ENCODE measurements at places on chromosomes 5 and 9.

- no peak for DNase-seq
These were observed 128.0 kb upstream of the MSX2 start for GRCh38 chr5:174596429-174596828.

- DNase-seq: peak; percentile 25
These were observed at the start of gene CDO1 for GRCh38 chr5:115816226-115817081. CDO1 (minus strand) TSS chr5:115816659; CDS start chr5:115816397, 262 bp downstream.

GRCh38 chr9:137150617-137151457, 11.9 kb downstream of the GRIN1 start:
- DNase-seq: peak; percentile 42

DNA sequence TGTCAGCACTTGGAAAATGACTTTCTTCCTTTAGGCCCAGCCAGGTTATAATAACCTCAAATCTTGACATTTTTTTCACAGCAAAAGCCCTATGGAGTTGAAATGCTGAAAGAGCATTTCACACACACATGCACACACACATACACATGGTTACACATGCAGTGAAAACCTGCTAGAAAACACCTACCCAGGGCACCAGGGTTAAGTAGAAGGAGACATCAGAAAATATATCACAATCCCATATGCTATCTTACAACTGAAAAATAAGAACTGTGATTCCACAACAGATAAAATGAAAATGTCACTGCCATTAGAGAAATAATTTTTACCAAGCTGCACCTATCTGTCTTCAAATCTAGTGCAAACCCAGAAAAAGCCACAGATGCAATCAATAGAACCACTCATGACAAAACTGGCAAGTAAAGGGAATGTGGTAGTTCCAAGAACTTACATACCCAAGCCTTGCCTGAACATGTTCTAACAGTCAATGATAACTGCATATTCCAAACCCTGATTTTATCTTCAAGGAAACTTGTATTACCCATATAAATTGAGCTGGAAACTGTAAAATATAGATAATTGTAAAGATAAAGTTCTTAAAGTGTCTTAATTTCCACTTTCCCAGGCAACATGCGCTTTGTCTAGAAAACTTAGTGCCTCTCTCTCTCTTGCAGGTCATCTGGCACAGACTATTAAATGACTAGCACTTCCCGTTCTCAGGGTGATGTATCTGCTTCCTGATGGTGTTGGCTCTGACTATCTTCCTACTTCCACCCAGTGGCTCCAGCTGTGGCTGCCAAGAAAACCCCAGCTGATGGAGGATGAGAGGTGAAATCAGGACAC, 250.2 kb upstream of the PTGER4 start:
- DNase-seq: peak; percentile 80

GRCh38 chr9:4862506-4863250, 69.9 kb downstream of the RCL1 start:
- no peak for DNase-seq

DNA sequence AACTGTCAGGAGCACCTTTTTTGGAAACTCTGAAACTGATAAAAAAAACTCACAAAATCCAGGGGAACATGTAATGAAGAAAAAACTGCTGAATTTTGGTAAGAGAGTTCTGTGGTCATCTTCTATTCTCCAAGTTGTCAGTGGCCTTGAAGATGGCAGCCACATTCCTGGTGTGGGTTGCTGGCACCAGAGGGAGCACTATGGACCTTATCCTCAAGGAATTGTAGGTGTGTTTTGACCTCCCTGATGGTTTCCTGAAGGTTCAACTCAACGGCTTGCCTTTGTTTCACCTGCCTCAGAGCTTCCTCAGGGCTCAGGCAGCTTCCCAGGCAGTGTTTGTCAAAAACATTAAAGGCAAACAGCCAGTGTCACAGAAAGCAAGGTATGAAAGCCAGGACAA, 2.2 kb upstream of the SLC38A9 start:
- DNase-seq: no peak

GRCh38 chr9:84466580-84467285, 126.2 kb upstream of the SLC28A3 start:
- no peak for DNase-seq

GRCh38 chr9:16312962-16313546, 557.4 kb downstream of the BNC2 start:
- DNase-seq: no peak

GRCh38 chr5:154570572-154571324, 92.7 kb upstream of the HAND1 start:
- no peak for DNase-seq

- DNase-seq: no peak
These were observed 461.8 kb downstream of the KIF4B start for GRCh38 chr5:155475318-155475717.

DNA sequence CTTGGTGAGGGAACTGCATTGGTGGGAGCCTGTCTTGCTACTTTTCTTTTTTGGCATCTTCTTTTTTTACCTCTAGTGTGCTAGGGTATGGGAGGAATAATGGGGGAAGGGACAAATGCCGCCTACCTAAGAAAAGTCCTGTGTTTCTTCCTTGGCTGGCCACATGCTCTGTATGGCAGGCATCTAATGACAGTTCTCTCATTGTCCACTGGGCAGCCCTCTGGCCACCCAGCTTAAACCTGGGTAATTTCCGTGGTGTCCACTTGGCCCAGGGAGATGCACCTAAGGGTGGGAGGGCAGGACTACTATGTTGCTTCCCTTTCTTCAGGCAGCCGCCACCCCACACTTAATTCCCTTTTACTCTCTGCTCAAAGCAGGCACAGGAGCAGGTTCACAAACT, 173.1 kb downstream of the YTHDC2 start:
- no peak for DNase-seq

DNA sequence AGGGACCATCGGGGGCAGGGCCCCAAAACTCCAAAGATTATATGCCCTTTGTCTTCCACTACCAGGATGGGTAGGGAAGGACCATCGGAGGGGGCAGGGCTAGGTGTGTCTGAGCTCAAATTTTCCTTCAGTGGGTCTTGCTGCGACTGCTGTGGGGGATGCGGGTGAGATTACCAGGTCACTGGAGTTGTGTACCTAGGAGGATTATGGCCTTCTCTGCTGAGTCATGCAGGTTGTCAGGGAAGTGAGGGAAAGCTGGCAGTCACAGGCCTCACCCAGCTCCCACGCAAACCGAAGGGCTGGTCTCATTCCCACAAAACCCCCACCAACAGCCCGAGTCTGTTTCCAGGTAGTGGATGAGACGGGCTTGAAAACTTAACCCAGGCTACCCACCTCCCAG, 489.4 kb downstream of the ZNF608 start:
- DNase-seq: no peak

DNA sequence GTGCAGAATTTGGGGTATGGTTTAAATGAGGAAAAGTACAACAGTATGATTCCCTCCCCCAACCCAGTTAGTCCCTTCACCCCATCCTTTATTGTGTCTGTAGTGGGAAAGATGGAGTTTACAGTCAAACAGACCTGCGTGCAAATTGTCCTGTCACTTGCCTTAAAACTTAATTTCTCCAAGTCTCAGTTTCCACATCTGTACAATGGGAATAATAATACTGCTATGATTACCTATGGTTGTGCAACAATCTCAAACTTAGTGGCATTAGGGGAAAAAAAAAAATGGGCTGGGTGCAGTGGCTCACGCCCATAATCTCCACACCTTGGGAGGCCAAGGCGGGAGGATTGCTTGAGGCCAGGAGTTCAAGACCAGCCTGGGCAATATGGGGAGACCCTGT, 35.8 kb upstream of the CTNNA1 start:
- no peak for DNase-seq

- no peak for DNase-seq
These were observed 23.4 kb downstream of the ADCY2 start for GRCh38 chr5:7419367-7419766.

GRCh38 chr5:79963261-79964061, 27.6 kb downstream of the MTX3 start:
- no peak for DNase-seq

DNA sequence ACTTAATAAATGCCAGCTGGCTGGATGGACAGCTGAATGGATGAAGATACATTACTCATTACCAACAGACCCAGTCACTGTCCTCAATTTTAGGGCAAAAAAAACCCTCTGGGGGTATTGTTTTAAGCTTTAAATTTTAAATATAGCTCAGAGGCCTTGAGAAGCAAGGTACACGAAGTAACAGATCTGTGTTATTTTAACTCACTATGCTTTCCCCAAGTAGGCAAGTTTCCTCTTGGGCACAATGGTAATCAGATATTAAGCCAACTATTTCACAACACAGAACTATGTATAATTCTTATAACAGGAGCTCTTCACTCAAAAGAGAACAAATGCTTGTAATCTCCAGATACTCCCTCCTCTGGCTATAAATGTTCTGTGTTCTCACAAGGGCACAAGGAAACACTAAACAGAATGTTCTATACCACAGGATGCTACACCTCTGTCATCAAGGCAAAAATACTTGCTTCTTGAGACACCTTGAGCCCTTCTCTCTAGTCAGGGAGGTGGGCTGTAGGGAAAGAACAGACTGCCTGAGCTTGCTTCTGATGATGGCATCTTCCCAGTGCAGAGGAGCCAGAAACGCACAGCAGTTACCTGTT, 443.8 kb downstream of the SPOCK1 start:
- DNase-seq: no peak

DNA sequence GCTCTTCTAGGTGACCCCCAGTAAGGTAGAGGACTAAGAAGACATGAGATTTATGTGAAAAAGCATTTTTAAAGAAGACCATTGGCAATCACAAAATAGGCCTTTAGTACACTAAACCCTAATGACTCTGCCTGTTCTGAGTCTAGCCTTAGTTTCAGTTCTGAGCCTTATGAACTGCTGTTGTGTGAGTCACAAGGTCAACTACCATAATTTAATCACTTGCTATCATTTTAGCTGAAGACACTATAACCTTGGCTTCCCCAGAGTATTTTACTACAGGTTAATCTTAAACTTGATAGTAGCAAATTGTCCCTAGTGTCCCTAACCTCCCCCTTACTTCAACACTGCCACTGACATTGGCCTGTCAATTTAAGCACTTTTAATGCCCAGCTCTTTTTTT, 34.4 kb downstream of the APC start:
- peak; percentile 7 for DNase-seq

Measured in mammary epithelial cell (primary cell).